ENCODE measurements at places on chromosomes 6 and 20.
A peak's percentile ranks its signal among the peaks of the same experiment; 100 is the strongest.

GRCh38 chr6:134079406-134079921 is 27.0 kb upstream of the SLC2A12 start:
- no peak for DNase-seq

- no peak for DNase-seq
Measured at GRCh38 chr6:117496383-117496990, 14.0 kb downstream of the DCBLD1 start.

- DNase-seq = no peak
Measured at GRCh38 chr20:61806314-61806713, 259.4 kb downstream of the TAF4 start.

- no peak for DNase-seq
Measured at GRCh38 chr20:8095648-8096572, 36.2 kb upstream of the PLCB1 start.

GRCh38 chr6:160398674-160399271 is 50.6 kb downstream of the SLC22A3 start:
- DNase-seq = no peak

GRCh38 chr6:162856885-162857284 is 129.1 kb downstream of the PACRG start:
- no peak for DNase-seq

DNA sequence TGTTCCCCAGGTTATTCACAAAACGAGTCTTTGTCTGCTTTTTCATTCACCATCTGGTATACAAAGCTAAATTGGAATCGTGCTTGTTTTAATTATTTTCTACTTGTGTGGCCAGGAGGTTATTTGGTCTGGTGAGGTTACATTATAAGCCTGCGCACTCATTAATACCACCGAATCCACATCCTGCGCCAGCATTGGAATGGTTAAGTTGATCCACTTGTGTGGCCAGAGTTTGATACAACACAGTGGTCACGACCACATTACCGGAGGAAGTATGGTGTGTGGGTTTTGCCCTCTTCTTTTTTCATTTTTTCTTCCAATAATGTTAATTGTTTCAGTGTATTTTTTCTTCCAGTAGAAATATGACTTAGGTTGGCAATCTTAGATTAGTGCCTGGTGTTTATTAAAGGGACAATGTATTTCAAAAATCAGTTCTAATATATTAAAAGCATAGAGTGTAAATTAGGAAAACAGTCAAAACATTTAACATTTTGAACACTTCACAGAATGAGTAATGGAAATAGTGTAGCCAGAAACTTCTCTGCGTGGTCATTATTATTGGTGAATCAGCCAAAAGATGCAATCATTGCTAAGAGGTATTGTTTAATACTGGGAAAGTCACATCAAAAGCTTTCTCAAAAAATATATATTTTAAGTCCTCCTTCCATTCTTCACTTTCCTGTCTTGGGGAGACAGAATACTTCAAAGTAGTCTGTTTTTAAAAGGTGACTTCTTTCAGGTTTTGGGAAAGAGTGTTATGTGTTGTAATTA is 84.5 kb downstream of the JARID2 start:
- DNase-seq = no peak

DNA sequence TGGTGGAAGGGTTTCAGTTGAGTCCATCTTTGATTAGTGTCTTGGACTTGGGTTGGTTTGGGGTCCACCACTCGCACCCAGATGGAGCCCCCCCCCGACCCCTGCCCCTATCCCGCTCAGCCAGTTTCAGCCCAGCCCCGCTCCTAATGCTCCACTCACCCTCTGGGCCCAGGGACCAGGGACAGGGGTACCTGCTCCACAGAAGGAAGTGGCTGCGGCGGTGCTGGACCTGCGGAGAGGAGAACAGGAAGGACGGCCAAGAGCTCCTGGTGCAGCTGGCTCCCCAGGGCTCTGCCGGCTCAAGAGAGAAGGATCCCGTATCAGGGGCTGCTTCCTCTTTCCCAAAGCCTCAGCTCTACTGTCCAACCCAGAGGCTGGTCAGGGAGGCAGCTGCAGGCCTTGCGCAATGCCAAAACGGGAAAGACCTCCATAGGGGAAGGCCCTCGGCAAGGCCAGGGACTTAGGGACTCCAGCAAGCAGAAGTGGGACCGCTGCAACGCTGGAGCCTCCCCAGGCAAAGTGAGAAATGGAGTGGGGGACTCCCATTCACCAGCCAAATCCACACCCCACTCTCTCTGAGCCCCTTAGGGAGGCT is at the start of gene SIGLEC1:
Gene SIGLEC1, minus strand, starts transcription at position 322 of the 595 bp plus-strand sequence. CDS start 5,472 bp downstream, outside the sequence.
- no peak for DNase-seq

DNA sequence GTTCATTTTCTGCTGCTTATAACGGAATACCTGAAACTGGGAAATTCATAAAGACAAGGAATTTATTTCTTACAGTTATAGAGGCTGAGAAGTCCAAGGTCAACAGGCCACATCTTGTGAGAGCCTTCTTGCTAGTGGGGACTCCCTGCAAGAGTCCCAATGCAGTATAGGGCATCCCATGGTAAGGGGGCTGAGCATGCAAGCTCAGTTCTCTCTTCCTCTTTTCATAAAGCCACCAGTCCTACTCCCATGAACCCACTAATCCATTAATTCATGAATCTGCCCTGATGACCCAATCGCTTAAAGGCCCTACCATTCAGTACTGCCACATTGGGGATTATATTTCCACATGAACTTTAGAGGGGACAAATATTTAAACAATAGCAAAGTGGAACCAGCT is 26.5 kb downstream of the CYB5R4 start:
- DNase-seq = no peak

- DNase-seq = no peak
Measured at GRCh38 chr6:130420911-130421310, 55.1 kb downstream of the TMEM200A start.

DNA sequence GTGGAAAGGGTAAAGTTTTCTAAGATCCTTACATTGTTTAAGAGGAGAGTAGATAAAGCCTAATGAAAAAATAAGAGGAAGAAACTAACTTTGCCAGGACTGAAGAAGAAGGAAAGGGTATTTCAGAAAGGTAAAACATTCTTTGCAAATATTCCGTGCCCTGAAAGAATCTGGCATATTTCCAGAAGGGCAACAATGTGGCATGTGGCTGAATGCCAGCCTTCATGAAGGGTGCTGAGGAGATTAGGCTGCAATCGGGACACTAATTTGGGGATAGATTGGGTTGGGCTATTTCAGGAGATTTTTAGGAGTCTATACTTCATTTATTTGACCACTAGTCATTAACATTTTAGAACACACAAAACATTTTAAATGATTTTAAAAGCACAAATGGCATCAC is 16.2 kb upstream of the UFL1 start:
- DNase-seq = no peak

- DNase-seq = peak; percentile 17
Measured at GRCh38 chr6:118580585-118581419, 32.7 kb downstream of the PLN start.
